ENCODE measurements at places on chromosomes 4 and X.

DNA sequence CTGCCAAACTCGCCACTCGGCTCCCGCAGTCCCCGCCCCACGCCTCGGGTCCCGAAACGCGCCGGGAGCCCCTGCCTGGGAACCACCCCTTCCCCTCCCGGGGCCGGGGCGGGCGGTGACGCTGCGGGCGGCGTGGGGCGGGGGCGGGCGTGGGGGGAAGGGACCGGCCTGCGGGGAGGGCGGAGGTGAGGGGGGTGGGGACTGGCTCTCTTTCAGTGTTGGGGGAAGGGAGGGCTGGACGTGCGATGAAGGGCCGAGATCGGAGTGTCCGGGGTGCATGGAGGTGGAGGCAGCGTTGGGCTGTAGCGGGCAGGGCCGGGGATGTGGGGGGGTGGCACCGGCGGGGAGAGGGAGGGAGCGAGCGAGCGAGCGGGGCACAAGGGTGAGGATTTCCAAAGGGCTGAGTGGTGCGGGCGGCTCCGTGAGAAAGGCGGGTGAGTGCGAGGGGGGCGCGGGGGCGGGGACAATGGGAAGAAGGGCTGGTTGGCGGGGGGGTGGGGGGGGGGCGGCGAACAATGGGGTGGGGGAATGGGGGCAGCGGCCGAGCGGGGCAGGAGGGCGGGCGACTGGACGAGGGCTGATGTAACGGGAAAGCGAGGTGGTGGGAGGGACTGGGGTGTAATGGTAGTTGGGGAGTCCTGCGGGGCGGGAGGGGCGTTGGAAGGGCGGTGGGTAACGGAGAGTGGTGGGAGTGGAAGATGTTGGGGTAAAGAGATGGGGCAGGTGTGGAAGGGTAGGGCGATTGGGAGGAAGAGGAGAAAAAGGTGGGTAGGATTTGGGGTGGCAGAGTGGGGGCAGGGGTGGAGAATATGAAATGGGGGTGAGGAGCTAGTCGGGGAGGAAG lies 578 bp downstream of the DCUN1D4 start:
- peak; percentile 10 for DNase-seq

- DNase-seq = no peak
These were observed 23.5 kb downstream of the NLGN3 start for GRCh38 chrX:71168134-71168533.

- no peak for DNase-seq
These were observed 25.5 kb upstream of the MYOZ2 start for GRCh38 chr4:119110121-119110520.

- peak; percentile 35 for DNase-seq
These were observed at the start of gene TMPRSS11F for GRCh38 chr4:68129793-68130192. TSS of gene TMPRSS11F (minus strand) at chr4:68129869. CDS start at chr4:68129820, 49 bp downstream.

- no peak for DNase-seq
These were observed 214.6 kb upstream of the MAB21L2 start for GRCh38 chr4:150367326-150367725.

DNA sequence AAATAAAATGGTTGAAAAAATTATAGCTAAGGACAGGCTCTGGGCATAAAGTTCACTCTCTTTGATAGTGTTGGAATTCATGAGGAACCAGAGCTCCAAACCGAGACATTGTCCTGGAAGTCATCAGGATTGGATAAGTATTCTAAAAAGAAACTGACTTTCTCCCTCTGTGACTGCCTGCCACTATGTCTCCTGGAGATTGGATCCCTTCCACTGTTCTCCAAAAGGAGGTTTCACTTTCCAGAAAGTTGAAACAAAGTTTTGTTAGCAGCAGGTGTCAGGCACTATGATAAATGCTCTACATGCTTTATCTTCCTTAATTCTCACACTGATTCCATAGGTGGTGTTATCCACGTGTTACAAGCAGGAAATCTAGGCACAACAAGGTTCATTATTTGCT lies 16.8 kb downstream of the BANK1 start:
- no peak for DNase-seq

DNA sequence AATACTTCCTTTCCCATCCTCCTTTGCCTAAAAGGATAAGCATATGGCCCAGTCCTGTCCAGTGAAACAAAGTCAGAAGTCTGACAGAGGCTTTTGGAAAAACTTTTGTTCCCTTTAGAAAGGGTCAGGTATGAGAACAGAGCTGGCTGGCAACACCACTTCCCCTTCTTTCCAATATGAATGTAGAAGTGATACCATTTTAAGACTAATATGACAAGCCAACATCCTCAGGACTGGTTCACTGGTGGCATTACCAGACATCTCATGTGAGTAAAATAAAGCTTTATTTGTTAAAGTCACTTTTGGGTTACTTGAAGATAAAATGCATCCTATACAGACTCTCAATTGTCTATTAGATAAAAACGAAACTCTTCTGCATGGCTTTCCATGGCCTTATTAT lies 83.6 kb upstream of the PTCHD1 start:
- no peak for DNase-seq

- no peak for DNase-seq
These were observed at the start of gene PPARGC1A for GRCh38 chr4:23889814-23890341. TSS of gene PPARGC1A (minus strand) at chr4:23890047. CDS start at chr4:23889957, 90 bp downstream.

GRCh38 chrX:32687379-32687778 lies 524.0 kb downstream of the DMD start:
- no peak for DNase-seq

- DNase-seq = no peak
These were observed 79.2 kb downstream of the SLC2A9 start for GRCh38 chr4:9942139-9942538.

- no peak for DNase-seq
These were observed 15.6 kb downstream of the SCARB2 start for GRCh38 chr4:76197971-76198410.

DNA sequence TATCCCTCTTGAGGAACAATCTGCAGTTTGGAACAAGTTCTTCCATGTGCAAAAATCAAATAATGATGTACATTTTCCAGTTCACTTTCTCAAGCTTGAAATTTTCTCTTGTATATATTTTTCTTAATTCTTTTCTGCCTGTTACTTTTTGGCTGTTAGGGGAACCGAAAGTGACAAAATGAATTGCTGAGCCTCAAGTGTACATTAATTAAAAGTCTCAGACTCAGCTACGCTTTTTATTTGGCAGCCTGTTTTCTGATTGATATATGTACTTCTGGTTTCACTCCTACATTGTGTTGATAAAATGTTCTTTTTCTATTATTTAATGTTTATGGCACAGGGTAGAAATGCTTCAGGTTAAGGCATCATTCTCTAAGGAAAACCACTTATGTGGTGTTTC lies 999.5 kb downstream of the PDHA2 start:
- DNase-seq = no peak

Data from urinary bladder (tissue), 4 donors.